Inflammatory macrophage (primary cell): ENCODE measurements at places on chromosomes 16 and 17.
A peak's percentile ranks its signal among the peaks of the same experiment; 100 is the strongest.

GRCh38 chr16:12627394-12627793, 176.3 kb downstream of the CPPED1 start:
- DNase-seq = no peak

DNA sequence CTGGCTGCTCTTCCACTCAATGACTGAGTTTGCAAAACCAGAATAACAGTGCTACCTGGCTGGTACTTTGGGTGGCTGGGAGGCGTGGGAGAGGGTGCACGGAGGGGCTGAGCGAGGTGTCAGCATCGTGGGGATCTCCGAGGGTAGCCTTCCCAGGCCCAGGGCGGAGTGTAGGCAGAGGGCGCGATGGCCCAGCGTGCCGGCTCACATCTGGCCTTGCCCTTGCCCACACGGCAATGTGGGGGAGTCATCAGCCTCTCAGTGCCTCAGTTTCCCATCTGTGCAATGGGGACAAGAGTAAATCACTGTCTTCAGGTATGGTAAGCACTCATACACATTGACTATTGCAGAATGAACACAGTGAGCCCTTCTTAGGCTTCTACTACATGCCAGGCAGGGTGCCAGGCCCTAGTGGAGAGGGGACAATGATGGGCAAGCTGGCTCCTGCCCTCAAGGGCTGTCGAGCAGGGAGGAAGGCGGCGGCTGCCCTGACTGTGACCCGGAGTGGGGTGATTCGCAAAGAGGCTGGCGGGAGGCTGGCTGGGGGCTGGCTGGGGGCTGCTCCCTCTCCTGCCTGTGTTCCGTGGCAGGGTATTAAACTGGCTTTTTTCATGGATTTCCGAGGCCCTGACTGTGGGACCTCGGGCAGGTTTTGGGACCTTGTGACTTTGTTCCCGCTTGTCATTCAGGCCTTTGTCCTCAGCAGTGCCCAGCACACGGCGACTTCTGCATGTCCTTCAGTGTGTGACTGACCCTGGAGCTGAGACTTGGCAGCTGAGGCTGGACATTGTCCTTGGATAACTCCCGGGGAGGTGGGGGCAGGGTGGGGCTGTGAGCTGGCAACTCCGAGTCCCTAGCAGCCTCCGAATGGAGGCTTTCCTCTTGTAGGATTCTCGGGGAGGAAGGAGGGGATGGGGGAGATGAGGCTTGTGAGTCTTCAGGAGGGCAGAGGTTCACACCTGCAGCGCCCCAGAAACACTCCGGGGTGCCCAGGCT, 243.1 kb downstream of the SEC14L1 start:
- DNase-seq = no peak

DNA sequence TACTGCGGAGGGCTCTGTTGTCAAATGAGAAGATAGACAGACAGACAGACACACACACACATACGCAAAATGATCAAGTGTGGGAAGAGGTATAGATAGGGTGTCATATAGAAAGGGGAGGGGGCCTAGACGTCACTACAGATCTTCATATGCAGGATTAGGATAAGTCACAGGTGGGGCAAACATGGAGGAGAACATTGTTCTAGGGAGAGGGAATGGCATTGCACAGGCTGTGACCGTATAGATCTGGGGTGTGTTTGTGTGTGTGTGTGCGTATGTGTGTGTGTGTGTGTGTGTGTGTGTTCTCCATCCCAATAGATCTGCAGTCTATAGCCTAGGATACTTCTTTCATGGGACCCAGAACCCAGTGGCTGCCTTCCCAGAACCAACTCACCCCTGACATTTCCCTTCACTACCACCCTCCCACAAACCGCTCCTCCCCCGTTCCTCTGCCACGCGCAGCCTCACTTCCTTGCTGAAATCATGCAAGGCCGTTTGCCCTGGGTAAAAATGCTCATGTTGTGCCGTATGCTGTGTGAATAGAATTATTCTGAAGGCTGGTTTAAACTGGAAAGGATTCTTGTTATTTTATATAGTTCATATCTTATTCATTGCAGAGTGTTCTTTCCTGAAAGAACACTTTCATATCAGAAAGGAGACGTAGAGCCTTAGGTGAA, 50.5 kb upstream of the CCL1 start:
- DNase-seq = peak; percentile 50

- no peak for DNase-seq
These were observed 133.3 kb downstream of the PARN start for GRCh38 chr16:14496786-14497185.

- DNase-seq = no peak
These were observed 5.1 kb downstream of the GGA2 start for GRCh38 chr16:23505180-23505665.

DNA sequence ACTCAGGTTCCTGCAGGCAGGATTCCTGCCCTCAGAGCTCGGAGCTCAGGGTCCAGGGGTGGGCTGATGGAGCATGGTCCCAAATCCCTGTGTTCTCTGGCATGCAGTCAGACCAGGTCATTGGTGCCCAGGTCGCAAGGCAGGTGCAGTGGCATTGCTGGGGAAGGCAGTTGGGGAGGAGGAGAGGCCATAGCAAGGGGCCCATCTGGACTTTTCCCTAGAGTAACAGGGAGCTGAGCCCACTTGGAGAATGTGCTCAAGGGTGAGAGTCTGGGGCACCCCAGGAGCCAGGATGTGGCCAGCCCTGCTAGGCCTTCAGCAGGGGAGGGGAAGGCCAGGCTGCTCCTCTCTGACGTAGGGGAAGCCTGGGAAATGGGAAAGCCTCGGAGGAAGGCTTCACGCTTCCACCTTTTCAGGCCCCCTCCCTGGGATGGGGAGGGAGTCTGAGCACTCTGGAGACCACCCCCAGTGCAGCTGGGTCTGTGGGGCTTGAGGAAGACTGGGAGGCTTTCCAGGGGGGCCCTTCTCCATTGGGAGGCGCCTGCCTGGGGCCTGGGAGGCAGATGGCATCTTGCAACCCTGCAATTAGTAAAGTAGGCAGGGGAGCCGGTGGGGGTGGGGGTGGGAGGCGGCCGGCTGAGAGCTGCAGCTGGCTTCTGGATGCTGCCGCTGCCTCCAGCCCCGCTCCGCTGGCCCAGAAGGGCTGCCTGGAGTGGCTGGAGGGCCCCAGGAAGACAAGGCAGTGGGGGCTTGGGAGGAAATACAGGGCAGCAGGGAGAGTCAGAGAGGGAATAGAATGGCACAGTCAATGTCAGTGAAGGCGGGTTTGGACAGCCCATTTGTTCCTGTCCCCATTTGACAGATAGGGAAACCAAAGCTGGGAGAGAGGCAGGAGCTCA, 21.1 kb upstream of the DOK4 start:
- no peak for DNase-seq

DNA sequence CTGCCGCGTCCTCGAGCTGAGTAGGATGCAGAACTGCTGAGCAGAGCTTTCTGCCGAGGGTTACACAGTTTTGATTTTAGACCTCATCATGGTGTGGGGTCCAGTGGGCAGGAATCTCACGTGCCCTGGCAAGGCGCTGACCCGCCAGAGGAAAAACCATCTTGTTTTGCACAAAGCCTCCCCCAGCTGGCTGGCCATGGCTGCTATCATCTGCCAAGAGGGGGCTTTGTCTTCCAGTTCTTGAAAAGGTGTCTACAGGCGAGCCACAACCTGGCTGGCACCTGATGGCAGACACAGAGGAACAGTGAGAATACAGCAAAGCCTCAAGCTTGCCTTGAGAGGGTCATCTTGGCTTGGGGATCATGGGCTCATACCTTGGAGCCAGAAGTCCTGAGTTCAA, 118.3 kb downstream of the CMIP start:
- no peak for DNase-seq

GRCh38 chr16:80602894-80603293, 62.1 kb downstream of the DYNLRB2 start:
- DNase-seq = no peak

- DNase-seq = no peak
These were observed 5.3 kb upstream of the IRX3 start for GRCh38 chr16:54291656-54292487.

DNA sequence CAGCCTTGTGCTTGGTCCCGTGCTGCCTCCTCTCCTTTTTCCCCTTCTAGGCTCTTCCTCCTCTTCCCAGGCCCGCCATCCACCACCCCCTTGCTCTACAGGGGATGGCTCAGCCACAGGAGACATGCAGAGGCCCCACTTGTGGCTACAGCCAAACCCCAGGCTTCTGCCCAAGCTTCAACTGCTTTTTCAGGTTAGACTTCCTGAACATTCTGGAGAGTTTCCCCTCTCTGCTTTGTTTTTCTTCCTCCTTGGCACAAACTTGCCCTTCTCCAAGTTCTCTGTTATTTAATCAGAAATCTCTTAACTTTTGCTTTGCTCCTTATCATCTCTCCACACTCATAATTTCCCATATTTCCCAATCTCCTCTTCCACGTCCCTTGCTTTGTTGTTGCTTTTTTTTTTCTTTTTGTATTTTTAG, 18.3 kb upstream of the HAS3 start:
- DNase-seq = no peak
